ENCODE measurements at places on chromosomes 16 and 17.

- peak; percentile 71 for DNase-seq
Measured at GRCh38 chr17:29116804-29117753, 63.1 kb downstream of the MYO18A start.

- peak; percentile 93 for DNase-seq
Measured at GRCh38 chr16:56964243-56965148, 2.7 kb downstream of the CETP start.

GRCh38 chr17:13054666-13055065, 36.8 kb upstream of the ELAC2 start:
- DNase-seq = no peak

GRCh38 chr17:64749306-64749705, 87.2 kb upstream of the SMURF2 start:
- DNase-seq = no peak

DNA sequence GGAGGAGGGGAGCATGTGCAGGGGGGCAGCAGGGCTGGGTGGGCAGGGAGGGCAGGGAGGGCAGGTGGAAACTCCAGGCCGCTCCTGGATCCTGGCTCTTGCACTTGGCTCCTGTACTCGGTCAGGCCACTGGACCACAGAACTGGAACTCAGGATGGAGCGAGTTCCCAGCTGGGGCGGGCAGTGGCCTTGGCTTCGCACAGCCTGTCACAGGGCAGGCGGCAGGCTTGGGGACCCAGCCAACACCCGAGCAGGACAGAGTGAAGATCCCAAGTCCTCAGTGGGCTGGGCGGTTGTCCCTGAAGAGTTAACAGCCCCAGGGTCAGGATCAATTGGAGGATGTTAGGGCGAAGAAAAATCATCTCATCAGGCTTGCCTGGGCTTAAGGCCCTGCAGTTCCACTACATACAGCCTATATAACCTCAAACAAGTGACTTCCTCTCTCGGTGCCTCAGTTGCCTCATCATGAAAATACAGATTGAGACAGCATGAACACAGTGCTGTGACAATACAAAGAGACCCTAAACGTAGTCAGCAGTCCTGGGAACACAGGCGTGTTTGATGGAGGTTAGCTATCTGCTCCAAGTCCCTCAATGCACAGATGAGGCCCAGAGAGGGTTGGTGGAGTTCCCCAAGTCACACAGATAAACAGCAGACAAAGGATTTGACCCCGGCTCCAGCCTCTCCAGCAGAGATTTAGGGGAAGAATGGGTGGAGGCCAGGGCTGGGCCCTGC, 21.9 kb downstream of the ZNF423 start:
- DNase-seq = no peak

DNA sequence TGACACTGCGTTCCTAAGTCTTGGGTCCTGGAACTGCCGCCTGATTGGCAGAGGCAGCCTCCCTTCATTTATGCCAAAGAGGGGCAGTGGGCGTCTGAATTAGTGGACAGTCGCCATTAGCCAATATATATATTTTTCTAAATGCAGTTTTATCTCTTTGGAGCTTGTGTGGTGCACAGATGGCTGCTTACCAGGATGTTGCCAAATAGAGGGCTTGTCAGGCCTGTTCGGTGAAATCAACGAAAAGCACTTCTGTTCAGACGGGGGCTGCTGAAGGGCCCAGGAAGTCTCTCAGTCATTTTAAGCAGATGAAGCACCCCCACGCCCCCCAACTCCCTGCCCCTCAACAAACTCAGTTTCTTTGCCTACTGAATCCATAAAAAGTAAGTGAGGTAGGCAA, 66.0 kb downstream of the RAP1GAP2 start:
- DNase-seq = no peak

DNA sequence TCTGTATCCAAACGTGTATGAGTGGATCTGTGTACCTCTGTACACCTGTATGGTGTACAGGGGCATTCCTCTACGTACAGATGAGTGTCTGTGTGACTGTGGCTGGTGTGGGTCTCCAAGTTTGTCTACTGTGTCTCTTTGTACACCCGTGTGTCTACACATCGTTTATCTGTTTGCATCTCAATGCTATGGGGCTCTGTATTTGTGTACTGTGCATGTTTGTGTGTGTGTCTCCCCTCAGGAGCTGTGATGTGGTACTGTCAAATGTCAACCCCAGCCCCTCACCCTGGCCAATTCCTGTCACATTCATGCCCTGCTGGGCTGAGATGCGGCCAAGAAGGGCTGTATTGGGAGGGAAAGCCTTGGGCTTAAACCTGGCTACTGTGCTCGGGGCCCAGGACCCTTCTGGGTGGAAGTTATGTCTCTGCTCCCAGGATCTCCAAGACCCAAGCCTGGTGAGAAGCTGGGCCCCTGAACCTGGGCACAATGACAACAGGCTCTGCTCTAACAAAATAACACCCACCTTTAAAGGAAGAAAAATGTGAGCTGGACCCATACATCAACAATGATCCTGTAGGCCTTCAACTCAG, 3.5 kb upstream of the NAGS start:
- DNase-seq = no peak

DNA sequence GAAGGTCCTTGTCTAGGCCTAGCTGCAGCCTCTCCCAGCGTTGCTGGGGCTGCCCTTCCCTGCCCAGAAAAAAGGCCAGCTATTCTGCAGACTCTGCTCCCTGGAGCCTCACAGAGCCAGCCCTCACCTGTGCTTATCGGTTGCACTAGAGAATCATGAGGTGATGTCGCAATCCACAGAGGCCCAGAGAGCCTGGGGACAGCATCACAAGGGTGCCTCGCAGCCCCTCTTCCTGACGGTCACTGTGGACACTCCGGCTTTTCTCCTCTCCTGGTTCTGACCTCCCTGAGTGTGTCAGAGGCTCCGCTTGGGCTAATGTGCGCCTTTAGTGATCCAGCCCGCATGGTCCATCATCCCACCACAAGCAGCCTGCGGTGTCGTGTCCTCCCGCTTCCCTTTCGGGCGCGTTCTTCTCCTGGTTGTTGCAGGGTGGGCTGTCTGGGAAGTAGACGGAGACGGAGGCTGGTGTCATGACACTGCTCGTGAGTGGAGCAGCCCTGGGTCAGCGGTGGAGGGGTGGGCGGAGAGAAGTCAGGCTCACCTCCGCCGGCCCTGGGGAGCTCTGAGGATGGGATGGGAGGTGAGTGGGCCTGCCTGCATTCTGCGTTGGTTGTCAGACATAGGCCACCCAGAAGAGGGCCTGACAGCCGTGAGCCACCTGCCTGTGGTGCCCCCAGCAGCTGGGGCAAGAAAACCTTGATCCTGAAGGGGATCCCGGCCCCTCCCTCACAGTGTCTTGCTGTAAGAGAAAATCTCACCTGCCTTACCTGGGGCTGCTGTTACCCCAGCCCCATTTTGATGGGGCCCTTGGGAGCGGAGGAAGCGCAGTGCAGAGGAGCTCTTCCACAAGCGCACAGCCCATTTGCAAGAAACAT, 165.9 kb upstream of the CHMP6 start:
- no peak for DNase-seq

DNA sequence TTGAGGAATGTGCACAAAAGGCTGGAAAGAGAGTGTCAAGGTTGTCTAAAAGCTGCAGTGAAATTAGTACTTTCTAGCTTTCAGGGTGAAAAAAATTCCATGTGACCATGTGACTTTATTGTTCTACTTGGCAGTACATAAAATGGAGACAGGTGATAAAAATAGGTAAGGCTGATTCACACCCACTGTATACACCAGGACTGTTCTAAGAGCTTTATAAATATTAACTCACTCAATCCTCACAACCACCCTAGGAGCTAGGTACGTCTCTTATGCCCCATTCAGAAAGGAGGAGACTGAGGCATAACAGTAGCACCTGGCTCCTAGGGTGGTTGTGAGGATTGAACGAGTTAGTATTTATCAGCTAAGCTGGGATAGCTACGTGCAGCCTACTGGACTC, 28.2 kb upstream of the DNAH17 start:
- no peak for DNase-seq

- DNase-seq = no peak
Measured at GRCh38 chr17:63705657-63706056, 5.7 kb upstream of the LIMD2 start.

- DNase-seq = no peak
Measured at GRCh38 chr17:17831208-17832031, 5.4 kb downstream of the SREBF1 start.

GRCh38 chr16:85029408-85029784, 1.8 kb downstream of the KIAA0513 start:
- peak; percentile 26 for DNase-seq

DNA sequence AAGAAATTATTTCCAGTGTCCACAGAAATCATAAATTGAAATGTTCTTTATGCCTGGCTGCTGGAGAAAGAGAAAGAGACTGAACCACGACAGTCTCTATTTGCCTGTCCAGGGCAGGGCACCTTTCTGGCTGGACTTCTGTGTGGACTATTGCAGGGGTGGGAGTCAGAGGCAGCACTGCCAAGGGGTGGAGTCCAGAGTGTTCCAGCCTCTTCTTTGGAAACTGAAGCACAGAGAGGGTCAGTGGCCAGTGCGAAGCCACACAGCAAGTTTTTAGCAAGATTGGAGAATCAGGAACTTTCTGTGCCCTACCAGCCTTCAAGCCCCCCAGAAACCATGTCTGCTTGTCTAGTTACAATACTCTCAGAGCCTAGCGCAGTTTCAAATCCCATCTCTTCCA, 15.3 kb downstream of the KCNG4 start:
- DNase-seq = no peak

- no peak for DNase-seq
Measured at GRCh38 chr17:9557857-9558256, 17.8 kb downstream of the STX8 start.

GRCh38 chr17:47404875-47405274, 81.1 kb downstream of the EFCAB13 start:
- DNase-seq = no peak

All from activated T-cell treated with anti-CD3 and anti-CD28 coated beads for 48 hours (primary cell).